ENCODE measurements at places on chromosomes 3 and 15.

GRCh38 chr3:16048435-16049318 is 125.8 kb upstream of the GALNT15 start:
- peak; percentile 36 for DNase-seq

- DNase-seq = no peak
Observed at GRCh38 chr15:84988909-84989644, 7.4 kb downstream of the PDE8A start.

GRCh38 chr3:69712933-69713332 is 26.3 kb upstream of the MITF start:
- DNase-seq = no peak

- DNase-seq = no peak
Observed at GRCh38 chr3:59372346-59372745, 322.5 kb upstream of the CFAP20DC start.

DNA sequence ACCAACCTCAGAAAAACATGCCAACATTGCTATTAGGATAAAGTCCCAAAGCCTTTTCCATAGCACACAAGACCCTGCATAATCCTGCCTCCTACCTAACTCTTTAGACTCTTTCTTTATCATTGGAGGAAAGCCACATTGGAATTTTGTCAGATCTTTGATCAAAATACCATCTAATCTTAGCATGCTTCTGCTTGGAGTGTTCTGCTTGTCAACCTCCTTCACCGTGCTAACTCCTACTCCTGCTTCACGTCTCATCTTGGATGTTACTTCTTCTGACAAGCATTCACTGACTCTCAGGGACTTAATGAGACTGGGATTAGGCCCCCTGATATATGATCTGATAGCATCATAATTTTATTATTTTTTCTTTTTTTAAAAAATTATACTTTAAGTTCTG is 7.4 kb upstream of the GLCE start:
- DNase-seq = no peak

- DNase-seq = no peak
Observed at GRCh38 chr3:182808041-182808770, 14.9 kb downstream of the ATP11B start.

DNA sequence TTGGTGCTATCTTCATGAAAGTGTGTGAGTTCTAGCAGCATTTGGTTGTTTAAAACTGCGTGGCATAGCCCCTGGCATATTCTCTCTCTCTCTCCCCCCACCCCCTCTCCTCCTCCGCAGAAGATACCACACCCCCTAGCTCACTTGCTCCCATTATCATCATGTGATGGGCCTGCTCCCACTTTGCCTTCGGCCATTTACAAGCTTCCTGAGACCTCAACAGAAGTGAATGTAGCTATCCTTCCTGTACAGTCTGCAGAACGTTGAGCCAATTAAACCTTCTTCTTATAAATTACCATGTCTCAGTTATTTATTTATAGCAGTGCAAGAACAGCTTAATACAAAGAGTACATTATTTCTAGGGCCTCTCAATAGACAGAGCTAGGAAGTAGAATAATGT is 1032.5 kb upstream of the CADM2 start:
- no peak for DNase-seq

GRCh38 chr3:186381424-186382216 is 19.6 kb upstream of the DGKG start:
- no peak for DNase-seq

- DNase-seq = no peak
Observed at GRCh38 chr15:93553167-93553935, 464.3 kb upstream of the RGMA start.

DNA sequence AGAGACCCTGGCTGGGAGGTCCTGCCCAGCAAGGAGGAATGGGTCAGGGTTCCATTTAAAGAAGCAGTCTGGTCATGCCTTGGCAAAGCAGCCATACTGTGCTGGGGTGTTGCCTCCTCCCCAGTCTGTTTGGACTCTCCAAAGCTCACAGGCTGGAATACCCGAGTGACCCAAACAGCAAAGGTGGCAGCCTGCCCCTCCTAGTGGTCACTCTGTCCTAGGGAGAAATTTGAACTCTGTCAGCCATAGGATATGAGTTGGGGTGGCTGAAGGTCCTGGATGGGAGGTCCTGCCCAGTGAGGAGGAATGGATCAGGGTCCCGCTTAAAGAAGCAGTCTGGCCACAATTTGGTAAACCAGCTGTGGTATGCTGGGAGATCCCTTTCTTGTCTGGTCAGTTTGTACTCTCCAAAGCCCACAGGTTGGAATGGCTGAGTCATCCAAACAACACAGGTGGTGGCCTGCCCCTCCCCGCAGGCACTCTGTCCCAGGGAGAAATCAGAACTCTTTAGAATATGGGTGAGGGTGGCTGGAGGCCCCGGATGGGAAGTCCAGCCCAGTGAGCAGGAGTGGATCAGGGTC is 45.0 kb downstream of the CCR1 start:
- DNase-seq = no peak

DNA sequence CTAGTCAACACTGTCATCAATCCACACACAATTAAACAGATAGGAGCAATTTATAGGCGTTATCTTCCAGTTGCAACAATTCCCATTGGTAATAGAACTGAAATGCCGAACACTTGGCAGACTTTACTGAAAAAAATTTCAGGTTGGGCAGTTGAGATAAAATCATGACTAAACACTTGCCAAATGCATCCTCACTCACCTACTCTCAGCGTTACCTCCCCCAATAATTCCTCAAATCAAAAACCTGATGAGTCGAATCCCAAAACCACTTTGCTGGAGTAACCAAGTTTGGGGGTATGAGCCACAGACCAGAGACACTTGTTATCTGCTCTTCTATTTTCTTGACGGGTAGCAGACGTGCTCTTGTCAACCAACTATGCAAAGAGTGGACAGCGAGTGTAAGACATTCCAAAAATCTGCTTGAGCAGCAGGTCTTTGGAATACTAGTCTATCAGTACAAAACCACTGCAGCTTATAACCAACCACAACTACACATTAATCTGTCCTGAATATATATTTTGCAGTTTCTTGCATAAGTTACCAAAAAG is 30.3 kb downstream of the PPP1R2 start:
- DNase-seq = no peak

- DNase-seq = no peak
Observed at GRCh38 chr15:41980654-41981323, 8.4 kb upstream of the EHD4 start.

DNA sequence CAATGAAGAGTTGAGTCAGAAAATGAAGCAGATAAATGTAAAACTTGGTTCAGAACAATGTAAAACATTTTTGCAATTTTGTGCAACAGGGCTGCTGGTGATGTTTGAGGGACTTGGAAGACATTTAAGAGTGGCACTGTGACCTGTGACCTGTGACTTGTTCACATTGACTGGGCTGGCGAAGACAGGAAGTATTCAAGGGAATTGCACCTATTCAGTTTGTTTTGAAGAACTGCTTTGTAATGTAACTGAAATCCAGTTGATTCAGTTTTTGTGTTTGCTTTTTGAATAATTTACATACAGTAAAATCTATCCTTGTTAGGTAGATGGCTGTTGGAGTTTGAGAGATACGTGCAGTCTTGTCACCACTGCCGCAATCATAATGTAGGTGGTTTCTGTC is 35.4 kb downstream of the MCTP2 start:
- no peak for DNase-seq

DNA sequence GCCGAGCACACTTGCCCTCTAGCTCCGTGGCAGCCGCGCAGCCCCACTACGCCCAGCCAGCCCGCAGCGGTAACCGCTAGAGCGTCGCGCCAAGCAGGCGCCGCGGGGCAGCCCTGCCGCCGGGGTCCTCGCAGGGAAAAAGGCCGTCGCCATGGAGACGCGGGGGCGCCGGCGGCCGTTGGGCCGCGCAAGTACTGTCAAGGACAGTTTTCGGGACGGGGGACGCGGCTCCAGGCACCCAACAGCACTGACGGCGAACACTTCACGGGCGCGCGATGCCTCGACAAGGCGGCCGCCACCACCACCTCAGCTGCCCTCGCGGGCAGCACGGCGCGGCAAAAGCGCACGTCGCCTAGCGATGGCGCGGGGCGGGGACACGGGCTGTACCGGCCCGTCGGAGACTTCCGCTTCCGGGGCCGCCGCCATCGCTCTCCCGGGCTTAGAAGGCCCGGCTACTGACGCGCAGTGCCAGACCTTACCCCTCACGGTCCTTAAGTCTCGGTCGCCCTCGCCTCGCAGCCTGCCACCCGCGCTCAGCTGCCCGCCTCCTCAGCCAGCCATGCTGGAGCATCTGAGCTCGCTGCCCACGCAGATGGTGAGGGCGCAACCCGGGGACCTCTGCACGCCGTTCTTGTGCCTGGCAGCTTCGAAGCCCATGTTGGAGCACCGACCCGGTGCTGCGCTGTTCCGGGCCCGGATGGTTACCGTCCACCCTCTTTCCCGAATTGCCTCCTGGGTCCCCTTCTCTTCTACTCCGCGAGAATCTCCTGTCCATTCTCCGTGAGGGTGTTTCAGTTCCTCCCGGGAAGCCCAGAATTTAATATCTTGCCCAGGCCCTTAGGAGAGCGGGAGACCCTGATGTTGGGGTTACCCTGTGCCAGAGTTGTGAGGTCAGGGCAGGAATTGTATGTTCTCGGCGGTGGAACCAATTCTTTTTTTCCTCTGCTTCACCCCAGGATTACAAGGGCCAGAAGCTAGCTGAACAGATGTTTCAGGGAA is at the start of the genes GLT8D1 and SPCS1:
TSS of gene GLT8D1 (minus strand) at position 104 of the 999 bp plus-strand sequence. CDS start 5,331 bp downstream, outside the sequence.
TSS of gene SPCS1 (plus strand) at position 419 of the 999 bp plus-strand sequence. CDS start at position 560, 141 bp downstream.
- peak; percentile 89 for DNase-seq

GRCh38 chr3:62406945-62407344 is 33.6 kb upstream of the FEZF2 start:
- no peak for DNase-seq

GRCh38 chr3:41102053-41102556 is 97.2 kb upstream of the CTNNB1 start:
- DNase-seq = no peak

DNA sequence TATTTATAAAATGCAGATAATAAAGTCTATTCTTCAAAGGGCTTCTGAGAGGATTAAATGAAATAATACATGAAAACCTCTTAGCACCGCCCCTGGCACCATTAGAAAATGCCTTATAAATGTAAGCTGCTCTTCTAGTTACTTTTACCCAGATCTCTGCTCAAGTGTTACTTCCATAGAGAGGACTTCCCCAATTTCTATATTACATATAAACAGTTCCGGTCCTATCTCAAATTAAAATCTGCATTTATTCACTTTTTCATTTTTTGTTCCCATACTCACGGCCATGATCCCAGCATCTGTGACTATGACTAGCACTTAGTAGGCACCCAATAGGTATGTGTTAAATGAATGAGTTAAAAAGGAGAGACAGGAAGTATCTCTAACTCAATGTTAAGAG is 890.9 kb upstream of the CFAP20DC start:
- peak; percentile 7 for DNase-seq

DNA sequence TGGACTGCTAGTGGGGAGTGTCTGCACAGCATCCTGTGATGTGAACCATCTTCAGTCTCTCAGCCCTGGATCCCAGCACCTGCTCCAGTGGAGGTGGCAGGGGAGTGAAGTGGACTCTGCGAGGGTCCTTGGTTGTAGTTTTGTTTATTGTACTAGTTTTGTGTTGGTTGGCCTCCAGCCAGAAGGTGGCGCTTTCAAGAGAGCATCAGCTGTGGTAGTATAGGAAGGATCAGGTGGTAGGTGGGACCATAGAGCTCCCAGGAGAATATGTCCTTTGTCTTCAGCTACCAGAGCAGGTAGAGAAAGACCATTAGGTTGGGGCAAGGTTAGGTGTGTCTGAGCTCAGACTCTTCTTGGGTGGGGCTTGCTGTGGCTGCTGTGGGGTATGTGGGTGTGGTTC is 20.9 kb downstream of the NEK11 start:
- no peak for DNase-seq

GRCh38 chr15:64717130-64717529 is 58.3 kb downstream of the RBPMS2 start:
- no peak for DNase-seq

GRCh38 chr15:95770196-95770595 is 560.3 kb upstream of the NR2F2 start:
- no peak for DNase-seq

- DNase-seq = no peak
Observed at GRCh38 chr3:39408493-39409372, 2.2 kb downstream of the RPSA start.

GRCh38 chr3:72810063-72810462 is 38.2 kb downstream of the SHQ1 start:
- no peak for DNase-seq

GRCh38 chr3:13461169-13462124 is 18.7 kb upstream of the HDAC11 start:
- DNase-seq = peak; percentile 60

GRCh38 chr15:52368402-52368801 is 72.8 kb upstream of the MYO5C start:
- no peak for DNase-seq

GRCh38 chr3:124248471-124249028 is 256.6 kb upstream of the ROPN1 start:
- no peak for DNase-seq

- DNase-seq = no peak
Observed at GRCh38 chr3:12142476-12142875, 16.2 kb downstream of the TIMP4 start.

- DNase-seq = no peak
Observed at GRCh38 chr3:125194849-125195601, 17.5 kb downstream of the SLC12A8 start.

DNA sequence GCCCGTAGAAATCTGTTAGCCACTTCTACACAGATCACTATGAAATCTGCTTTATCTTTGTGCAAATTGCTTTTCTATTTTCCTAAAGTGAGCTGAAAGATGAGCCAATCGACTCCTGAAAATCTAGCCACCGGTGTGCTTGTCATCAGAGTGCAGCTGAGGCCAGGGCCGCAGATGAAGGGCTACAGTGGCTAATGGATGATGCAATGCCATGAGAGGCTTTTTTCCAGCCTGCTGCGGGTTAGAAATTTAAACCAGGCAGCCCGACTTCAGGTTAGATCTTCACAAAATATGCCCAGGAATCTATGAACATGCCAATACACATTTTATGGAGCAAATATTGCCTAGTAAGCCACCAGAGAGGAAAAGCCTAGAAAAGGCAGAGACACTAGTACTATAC is 948.2 kb upstream of the CFAP20DC start:
- no peak for DNase-seq

GRCh38 chr3:39135170-39135805 is 18.1 kb downstream of the CSRNP1 start:
- no peak for DNase-seq

DNA sequence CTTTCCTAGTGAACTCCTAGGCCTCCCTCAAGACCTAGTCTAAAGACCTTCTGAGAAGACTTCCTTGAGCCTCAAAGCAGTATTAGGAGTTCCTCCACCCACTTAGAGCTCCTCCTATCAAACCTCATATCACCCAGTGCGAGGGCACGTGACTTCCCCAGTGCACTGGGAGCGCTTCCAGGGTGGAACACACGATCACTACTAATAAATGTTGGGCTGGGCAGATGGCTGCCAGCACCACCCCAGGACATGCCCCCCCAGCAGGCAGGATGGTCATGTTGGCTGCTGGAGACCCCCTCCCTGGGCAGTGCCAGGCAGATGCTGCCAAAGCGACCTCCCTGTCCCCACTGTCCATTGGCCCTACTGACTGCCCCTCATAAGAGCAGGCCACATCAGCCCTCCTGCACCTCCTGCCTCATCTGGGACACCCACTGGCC is 8.5 kb upstream of the PLXND1 start:
- DNase-seq = no peak

DNA sequence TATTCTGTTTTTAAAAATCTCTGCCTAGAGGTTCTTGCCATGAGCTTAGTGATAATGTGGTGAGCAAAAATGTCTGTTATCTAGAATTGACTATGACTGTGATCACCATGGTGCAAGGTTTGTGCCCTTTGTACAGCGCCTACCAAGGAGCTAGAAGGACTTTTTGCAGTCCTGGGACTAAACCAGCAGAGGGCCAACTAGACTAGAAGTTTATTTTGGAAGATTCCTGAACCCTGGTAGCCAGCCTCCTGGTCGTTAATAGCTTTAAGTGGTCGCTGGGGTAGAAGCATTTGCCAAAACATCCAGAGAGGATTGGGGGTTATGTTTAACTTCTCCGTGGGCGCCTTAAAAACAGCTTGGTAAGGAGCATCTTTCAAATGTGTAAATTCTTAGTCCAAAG is 7.8 kb downstream of the SCG5 start:
- no peak for DNase-seq

All from naive B cell (primary cell).